HFFc6 (cell line): ENCODE measurements at places on chromosomes 13 and 19. TPM values are rescaled to one million over a fixed set of nuclear protein-coding genes. Genes with fewer than 3 reads are reported as not detected.

The RUVBL2 gene
- total RNA-seq, result 131 to 168 TPM (median 168 TPM) in 3 replicates

The POGLUT2 gene
- total RNA-seq, result 12.9 to 22.9 TPM (median 17.4 TPM) in 3 replicates

The RELB gene
- 6.0 to 10.8 TPM (median 6.1 TPM) in 3 replicates for total RNA-seq

GRCh38 chr13:65416784-65417183 lies 1813.4 kb downstream of the PCDH9 start:
- no peak for DNase-seq

GRCh38 chr13:26531742-26532141 lies 25.7 kb upstream of the WASF3 start:
- no peak for DNase-seq

DNA sequence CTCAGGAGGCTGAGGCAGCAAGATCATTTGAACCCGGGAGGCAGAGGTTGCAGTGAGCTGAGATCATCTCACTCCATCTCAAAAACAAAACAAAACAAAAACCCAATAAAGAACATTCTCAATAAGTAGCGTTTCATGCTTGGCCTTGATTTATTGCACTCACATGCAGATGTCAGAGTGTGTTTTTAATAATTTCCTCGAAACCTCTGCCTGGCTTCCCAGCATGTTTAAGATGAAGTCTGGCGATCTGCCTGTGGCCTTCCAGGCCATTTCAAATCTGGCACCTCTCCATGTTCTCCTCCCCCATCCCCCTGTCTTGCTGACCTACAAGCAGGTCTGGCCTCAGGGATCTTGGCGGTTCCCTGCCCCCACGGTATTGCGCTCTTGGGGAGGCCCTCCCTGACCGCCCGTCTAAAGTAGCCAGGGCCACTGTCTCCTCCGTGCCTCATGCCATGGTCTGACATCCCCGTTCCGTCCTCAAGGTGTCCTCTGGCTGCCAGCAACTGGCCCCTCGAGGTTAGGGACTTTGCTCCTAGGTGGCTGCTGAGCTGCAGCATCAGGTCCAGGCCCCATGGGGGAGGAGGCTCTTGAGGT lies 1.6 kb downstream of the WDR88 start:
- DNase-seq, result no peak

GRCh38 chr13:45143346-45143751 lies 23.0 kb downstream of the GTF2F2 start:
- no peak for DNase-seq

DNA sequence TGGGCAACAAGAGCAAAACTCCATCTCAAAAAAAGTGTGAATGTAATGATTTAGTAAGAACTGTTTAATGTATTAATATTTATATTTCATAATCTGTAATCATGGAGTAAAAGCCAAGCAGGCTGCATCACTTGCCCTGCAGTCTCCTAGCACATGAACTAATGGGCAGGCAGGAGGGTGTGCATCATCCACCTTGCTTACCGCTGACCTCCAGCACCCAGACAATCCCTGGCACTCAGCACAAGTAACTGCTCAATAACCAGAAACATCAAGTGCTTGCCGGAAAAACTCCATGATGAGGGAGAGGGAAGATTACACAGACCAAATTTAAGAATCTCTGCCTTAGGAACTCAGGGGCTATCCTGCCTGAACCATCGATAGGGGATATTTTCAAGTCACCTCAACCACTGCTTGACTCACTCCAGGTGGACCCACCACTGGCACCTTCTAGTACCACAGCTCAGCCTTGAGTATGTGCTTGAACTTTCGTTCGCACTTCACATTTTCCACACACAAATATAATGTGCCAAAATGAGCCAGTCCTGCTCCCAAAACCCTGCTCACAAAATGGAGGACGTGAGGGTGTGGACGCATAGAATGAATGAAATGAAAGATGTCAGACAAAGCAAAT lies 18.6 kb downstream of the BRD4 start:
- no peak for DNase-seq
